ENCODE measurements at places on chromosomes 16 and 17.

DNA sequence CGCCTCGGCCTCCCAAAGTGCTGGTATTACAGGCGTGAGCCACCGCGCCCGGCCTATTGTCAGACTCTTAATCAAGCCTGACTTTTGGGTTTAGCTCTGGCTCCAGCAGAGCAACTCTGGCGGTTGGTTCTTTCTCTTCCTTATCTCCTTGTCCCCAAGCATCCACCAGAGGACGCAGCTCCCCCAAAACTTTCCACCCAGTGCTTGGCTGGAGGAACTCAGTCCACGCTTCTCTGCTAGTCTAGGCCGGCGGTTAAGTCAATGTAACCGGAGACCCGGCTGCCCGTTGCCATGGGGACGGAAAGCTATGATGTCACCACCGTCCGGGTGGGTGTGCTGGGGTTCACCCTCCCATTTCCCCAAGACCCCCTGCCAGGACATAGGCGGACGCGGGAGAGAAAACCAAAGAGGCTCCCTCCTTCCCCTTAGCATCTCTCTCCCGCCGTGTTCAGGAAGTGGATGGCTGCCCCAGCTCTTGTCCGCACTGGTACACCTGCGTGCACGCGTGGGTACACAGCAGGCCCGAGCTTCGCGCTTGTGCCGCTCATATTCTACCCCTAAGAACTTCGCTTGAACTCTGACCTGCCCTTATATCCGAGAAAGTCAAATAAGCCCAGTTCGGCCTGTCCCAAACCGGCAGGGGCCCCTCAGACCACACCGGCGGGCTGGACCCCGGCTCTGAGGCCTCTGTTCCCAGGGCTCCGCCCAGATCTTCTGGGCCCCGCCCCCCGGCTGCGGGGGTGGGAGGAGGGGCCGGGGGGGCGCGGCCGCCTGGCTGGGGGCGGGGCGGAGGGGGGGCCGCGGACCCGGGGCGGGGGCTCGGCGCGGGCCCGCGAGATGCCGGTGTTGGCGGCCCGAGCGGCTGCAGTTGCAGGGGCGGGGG lies at the start of gene RND2:
Gene RND2 (plus strand): TSS at position 825 of the 883 bp plus-strand sequence. CDS start 117 bp downstream, outside the sequence.
- DNase-seq, result peak; percentile 93

- DNase-seq, result no peak
Observed at GRCh38 chr16:513950-514349, 13.6 kb upstream of the CAPN15 start.

- DNase-seq, result no peak
Observed at GRCh38 chr17:45850011-45850410, 5.3 kb downstream of the SPPL2C start.

DNA sequence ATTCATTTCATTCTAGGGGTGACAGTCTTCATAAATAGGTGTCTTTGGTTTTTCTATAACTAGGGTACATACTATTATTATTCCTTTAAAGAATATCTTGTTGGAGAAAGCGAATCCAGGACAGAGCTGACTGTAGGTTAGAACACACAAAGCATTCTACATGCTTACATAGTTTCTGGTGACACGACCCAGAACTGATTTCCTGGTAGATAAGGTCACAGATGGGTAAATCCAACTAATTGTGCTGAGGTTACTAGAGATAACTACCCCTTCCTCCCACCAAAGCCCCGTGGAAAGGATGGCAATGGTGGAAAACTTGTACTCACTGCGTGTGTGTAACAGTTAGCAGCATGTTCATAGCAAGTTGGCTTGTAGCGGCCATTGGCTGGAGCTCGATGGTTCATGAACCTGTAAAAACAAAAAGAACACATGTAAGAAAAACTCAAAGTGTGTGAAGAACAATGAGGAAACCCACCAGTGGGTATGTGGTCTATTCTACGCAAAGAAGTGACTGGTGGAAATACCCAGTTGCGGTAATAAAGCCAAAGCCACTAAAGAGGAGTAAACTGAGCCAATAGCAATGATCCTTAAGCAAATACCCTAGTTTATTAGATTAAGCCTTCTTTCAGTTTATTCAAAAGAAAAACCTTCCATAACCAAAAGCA lies 7.7 kb downstream of the MMD start:
- no peak for DNase-seq

DNA sequence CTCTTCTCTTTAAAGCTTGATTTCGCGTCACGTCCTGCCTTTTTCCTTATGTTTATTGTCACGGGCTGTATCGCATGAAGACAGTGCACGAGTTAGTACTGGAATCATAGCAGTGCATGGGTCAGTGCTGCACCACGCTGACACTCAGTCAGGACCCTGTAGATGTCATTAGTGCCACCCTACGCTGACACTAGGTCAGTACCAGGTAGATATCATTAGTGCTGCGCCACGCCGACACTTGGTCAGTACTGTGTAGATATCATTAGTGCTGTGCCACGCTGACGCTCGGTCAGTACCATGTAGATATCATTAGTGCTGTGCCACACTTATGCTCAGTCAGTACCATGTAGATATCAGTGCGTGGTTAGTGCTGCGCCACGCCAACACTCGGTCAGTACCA lies 106.2 kb upstream of the ZNF469 start:
- no peak for DNase-seq

DNA sequence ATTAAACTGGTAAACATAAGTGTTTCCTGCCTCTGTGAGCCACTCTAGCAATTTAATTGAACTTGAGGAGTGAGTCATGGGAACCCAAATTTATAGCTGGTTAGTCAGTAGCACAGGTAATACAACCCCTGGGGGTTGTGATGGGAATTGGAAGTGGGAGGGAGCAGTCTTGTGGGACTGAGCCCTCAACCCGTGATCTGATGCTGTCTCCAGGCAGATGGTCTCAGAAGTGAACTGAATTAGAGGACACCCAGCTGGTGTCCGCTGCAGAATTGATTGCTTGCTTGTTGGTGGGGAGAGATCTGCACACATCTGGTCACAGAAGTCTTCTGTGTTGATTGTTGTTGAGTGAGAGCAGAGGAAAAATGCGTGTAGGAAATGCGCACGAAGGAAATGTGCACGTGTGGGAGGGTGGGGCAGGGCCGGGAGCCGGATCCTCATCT lies 7.7 kb upstream of the ST6GALNAC2 start:
- peak; percentile 94 for DNase-seq
